ENCODE measurements at places on chromosomes 5 and 9.
A peak's percentile ranks its signal among the peaks of the same experiment; 100 is the strongest.

- no peak for DNase-seq
These were observed 21.1 kb upstream of the ARAP3 start for GRCh38 chr5:141703133-141703561.

GRCh38 chr9:128419061-128419925, 1.4 kb upstream of the CERCAM start:
- no peak for DNase-seq

DNA sequence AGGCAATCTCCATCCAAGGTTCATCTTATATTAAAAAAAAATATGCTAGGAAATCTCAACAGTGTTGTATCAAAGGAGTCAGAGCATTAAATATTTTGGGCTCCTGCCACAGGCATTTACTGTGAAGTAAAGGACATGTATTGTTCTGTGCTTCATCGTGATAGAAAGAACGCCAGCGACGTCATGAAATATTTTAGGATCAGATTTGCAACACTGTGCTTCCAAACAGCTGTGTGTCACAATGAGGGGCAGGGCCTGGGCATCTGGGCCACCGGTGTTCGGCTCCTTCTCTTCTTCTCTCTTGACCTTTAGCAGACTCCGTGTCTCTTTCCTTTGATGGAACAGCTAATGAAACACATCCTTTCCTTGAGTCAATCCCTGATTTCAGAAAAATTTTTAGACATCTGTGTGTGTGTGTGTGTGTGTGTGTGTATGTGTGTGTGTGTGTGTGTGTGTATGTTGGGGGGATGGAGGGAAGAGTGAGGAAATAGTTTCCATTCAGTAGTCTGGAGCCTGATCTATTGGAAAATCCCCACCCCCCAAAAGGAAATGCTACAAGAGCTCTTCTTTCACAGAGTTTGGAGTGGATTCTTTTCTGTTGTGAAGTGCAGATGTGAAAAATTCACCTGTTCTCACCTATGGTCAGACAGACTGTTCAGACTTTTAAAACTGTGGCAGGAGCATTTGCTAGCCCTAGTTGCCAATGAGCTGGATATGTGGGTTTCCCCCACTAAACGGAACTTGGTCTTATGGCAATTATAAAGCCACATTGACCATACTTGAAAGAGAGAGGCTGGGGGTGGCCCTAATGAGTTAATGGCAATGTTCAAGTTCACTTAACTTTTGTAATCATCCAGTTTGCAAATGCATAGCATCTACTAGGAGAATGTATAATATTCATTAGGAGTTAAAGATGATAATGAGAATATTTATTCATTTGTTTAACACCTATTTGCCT, 18.1 kb upstream of the TNC start:
- DNase-seq: no peak

- no peak for DNase-seq
These were observed 138.5 kb upstream of the TAF11L2 start for GRCh38 chr5:17359451-17360011.

DNA sequence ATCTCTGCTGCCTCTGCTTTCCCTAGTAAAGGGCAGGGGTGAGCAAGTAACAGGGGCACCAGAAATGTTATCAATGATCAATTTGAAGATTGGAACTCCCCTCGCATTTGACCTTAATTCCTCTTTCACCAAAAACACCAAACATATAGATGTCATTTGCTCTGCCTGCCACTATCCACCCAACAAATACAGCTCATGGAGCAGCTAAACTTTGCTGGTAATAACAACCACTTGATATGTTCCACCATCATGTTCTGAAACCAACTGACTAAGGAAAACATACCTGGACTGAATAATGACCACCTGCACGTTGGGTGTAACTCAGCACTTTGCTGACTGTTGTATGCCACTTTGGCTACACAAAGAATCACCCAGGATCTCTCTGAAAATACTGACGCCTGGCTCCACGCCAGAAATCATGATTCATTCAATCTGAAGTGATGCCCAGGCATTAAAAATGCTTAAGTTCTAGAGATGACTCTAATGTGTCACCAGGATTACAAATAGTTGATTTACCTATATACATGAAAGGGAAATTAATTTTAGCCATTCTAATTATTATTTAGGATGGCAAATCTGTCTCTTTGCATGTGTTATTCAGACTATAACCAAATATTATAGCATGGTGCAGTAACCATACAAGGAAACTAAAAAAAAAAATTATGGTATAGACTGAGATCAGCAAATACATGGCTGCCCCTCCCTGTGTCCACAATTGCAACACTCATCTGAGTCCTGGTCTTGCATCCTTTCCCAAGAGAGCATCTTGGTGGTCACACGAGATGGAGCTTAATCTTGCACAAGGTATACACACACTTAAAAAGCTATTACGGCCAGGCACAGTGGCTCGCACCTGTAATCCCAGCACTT, 43.1 kb upstream of the TTC39B start:
- DNase-seq: peak; percentile 8

DNA sequence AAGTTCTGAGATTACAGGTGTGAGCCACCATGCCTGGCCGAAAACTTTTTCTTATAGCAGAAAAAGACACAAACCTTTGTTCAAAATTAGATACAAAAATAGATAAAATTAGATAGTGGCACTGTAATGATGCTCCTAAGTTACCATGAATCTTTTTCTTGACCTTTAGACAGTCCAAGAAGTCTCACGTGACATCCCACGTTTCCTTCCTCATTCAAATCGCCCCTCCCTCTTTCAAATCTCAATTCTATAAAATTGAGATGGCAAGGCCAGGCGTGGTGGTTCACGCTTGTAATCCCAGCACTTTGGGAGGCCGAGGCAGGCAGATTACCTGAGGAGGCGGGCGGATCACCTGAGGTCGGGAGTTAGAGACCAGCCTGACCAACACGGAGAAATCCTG, 7.7 kb upstream of the ZCCHC10 start:
- no peak for DNase-seq

All from SW480 (cell line).